NCI-H1436 (cell line): ENCODE measurements at places on chromosomes 11 and 22.

- DNase-seq = no peak
Measured at GRCh38 chr11:117627259-117627658, 169.8 kb downstream of the DSCAML1 start.

DNA sequence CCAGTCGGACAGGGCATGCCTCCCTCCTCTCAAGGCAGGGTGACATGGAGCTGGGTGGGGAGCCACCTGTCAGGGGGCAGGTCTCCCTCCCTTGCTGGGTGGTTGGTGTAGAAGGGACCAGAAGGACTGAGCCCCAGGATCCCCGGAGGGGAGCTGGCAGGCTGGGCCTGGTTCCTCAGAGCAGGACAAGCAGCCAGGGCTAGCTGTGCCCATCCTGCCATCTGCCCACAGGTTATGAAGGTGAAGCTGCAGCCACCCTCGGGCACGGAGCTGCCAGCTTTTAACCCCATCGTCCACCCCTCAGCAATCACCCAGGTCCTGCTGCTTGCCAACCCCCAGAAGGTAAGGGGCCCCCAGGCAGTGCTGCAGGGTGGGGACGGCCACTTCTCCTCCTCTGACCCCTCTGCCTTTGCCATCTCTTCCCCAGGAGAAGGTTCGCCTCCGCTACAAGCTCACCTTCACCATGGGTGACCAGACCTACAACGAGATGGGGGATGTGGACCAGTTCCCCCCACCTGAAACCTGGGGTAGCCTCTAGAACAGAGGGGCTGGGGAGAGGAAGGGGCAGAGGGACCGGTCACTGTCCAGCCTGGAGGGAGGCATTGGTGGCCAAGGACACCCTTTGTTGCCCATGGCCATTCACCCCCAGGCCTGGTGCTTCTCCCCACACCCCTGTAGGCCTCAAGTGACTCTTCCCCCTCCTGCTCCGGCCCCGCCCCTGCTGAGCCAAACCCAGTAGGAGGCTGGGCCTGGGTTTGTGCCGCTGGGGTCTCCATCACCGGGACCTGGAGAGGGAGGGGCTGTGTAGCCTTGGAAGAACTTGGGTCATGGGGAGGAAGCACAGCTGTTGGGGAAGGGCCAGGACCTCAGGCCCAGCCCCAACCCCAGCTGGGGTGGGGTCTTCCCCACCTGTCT is 7.0 kb upstream of the SH3BP1 start:
- DNase-seq = no peak

DNA sequence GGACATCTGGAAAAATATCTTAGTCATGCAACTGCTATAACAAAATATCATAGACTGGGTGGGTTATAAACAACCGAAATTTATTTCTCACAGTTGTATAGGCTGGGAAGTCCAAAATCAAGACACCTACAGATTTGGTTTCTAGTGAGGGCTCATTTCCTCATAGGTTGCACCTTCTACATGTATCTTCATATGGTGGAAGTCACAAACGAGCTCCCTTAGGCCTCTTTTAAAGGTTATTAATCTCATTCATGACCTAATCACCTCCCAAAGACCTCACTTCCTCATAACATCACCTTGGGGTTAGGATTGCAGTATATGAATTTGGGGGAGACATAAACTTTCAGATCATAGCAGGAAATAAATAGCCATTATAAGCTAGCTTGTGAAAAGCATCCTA is 85.2 kb downstream of the INTS4 start:
- DNase-seq = no peak

DNA sequence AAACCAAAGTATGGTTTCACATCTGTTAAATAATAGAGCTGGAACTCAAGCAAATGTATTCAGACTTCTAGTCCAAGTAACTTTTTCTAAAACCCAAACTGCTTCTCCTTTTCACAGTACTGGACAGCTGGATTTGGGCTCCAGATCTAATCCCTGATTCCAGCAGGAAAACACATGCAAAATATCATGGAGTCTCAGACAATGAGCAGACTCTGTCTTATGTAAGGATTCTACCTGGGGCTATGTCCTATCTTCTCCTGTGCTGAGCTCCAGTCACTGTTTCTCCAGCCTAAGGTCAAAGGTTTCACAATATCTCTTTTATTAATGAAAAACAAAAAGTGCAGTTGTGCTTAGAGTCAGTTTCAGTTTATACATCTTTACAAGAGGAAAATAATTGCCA is 83.2 kb upstream of the EED start:
- no peak for DNase-seq

DNA sequence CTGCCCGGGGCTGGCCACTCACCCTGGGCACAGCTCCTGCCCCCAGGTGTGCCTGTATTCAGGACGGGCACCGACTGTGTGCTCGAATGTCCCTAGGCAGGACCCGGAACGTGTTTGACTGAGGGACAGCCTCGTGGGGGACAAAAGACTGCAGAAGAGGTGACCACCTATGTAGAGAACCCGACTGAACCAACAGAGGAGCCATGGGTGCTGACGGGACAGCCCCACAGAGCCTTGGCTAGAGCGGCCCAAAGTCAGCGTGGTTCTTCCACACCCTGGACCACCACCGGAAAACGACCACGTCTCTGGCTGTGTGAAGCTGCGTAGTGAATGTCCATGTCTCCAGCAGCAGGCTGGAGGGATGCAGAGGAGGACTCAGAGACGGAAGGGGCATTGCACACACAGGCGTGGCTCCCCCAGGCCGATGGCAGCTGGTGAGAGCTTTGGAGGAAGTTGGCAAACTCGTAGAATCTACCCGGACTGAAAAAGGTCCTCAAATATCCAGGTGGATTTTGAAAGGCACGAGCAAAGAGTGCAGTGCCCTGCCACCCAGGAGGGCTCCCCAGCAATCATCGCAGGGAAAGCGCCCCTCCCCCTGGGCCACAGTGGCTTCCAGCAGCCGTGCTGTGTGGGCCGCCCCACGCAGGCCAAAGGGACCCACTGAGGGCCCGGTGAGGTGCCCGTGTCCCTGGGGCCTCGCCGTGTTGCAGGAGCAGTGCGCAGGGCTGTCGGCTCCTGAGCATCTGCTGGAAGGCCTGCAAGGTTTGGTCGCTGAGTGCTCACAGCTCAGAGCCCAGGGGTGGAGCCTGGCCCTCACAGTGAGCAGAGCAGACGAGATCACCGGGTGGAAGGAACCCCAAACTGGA is 17.5 kb upstream of the MUC5B start:
- DNase-seq = no peak

GRCh38 chr22:26570115-26570514 is 19.8 kb downstream of the TPST2 start:
- DNase-seq = no peak

- no peak for DNase-seq
Measured at GRCh38 chr11:120089036-120090001, 48.6 kb downstream of the TRIM29 start.

DNA sequence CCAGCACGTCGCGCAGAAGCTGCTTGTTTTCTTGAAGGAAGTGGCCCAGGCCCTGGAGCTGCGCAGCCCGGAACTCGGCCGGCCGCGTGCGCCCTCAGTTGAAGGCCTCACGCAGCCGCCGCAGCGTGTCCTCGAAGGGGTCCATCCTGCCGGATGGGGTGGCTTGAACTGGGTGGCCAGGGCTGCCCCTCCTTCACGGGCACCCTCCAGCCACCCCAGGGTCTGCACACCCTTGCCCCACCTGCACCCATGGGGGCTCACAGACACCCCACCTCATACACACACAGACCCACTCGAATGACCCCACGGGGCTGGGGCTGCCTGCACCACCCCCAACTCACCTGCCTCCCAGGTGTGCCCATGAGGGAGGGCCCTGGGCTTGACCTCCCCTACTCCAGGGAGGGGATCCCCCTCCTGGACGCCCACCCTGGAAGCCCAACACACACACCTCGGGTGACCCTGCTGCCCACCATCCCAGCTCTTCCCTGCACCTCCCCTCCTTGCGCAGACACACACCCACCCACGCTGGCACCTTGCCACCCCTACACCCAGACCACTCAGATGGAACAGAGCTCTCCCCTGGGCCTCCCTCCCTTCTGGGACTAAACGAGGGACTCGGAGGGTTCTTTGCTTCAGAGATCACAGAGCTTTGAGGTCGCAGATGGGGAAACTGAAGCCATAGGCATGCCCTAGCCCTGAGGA is 6.8 kb downstream of the ALDH3B2 start:
- no peak for DNase-seq

DNA sequence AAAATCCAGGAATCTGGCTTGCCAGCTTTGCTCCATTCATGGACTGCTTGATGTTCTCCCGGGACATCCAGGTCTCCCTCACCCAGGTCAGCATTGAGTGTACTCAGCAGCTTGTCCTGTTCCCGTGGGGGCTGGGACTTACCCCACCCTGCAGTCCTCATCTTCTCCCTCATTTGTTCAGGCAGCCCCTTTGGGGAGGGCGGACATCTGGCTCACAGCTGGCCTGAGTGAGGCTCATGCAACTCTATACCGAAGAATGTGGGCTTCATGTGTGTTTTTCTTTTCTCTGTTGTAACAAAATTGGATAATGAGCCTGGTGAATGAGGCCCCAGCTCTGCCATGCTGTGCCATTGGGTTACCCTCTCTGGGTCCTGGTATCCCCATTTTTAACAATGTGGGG is 227.7 kb upstream of the TENM4 start:
- DNase-seq = no peak

DNA sequence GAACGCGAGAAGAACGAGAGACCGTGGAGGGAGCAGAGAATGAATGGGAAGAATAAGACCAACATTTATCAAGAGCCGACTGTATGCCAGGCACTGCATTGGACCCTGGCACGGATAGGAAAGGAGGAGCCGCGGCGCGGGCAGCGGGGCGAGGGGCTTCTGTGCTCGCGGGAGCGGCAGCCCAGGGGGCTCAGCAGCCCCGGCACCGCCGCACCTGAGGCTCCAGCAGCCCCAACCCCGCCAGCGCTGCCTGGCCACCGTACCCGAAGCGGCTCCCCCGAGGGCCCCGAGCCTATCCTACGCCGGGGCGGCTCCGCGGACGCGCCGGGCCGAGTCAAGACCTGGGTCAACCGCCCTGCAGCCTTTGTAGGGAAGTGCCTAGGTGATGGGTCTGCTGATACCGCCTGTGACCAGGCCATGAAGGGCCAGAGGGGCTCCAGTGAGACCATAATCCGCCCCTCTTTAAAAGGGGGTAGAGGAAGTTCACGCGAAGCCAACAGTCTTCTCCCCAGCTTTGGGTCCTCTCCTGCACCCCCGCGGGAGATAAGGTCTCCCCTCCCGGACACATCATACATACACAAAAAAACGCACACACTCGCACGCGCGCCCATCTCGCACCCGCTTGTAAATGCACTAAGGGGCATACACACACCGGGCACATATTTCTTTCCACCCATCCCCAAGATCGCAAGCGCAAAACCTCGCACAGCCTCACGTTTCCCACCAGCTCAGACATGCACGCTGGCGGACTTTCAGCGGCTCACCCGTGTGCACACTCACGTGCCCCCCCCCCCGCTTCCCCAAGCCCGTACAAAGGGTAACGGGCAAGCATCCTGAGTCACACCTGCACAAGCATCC is 935 bp upstream of the RTN4RL2 start:
- DNase-seq = no peak

GRCh38 chr22:44245438-44245837 is 64.7 kb downstream of the PARVG start:
- no peak for DNase-seq

- DNase-seq = no peak
Measured at GRCh38 chr11:86737737-86738136, 62.6 kb upstream of the PRSS23 start.

GRCh38 chr22:38953577-38954413 is 3.6 kb upstream of the APOBEC3A start:
- no peak for DNase-seq
